ENCODE measurements at places on chromosomes 2 and 18. TPM values are rescaled to one million over a fixed set of nuclear protein-coding genes. Genes with fewer than 3 reads are reported as not detected.

The SERPINB13 gene
- not detected for total RNA-seq

GRCh38 chr2:219959471-219959870, 332.0 kb downstream of the SLC4A3 start:
- H3K27me3 ChIP-seq: no peaks in the 10 kb centered on the region
- H3K4me3 ChIP-seq: no peak overlapping the region
- no peak overlapping the region for H3K27ac ChIP-seq
- H3K36me3 ChIP-seq: no peaks in the 10 kb centered on the region
- DNase-seq: no peak

GRCh38 chr18:54717673-54718407, 110.4 kb upstream of the RAB27B start:
- peak; percentile 36 for DNase-seq
- peak overlapping the region; percentile 38 for H3K4me3 ChIP-seq
- no peaks in the 10 kb centered on the region for H3K36me3 ChIP-seq

DNA sequence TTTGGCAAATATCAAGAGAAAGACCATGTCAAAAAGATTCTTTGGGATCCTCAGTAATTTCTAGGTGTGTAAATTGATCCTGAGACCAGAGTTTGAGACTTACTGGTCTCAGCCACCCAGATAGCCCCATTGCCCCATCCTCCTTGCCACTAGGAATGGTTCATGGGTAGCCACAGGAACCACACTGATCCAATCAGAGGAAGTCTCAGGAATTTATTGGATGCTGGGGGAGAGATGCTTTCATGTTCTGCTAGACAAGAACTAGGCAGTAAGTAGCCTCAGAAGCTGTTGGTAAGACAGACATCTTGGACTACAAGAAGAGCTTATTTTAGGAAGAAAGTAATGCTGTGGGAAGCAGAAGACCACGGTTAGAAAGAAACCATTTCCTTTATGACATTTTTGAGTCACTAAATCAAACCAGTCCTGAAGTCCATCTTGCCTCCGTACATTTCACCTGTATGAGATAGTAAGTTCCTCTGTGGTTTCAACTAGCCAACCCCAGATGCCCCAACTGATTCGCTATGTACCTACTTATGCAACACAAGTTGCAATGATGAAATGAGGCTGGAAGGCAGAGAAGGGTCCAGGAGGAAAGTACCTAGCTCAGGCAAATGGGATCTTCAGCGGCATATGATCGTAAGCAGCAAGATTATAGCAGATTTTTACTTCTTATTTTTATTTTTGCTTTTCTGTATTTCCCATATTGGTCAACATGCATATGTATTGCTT, 3.6 kb upstream of the ST3GAL5 start:
- H3K27ac ChIP-seq: no peak overlapping the region
- H3K4me3 ChIP-seq: no peak overlapping the region
- no peak for DNase-seq
- H3K4me1 ChIP-seq: peaks cover 18% of the 10 kb centered on the region
- H3K36me3 ChIP-seq: no peaks in the 10 kb centered on the region
- H3K27me3 ChIP-seq: no peaks in the 10 kb centered on the region

GRCh38 chr2:55078956-55079355, 28.7 kb upstream of the RTN4 start:
- DNase-seq: no peak
- H3K4me3 ChIP-seq: no peak overlapping the region
- H3K36me3 ChIP-seq: no peaks in the 10 kb centered on the region

DNA sequence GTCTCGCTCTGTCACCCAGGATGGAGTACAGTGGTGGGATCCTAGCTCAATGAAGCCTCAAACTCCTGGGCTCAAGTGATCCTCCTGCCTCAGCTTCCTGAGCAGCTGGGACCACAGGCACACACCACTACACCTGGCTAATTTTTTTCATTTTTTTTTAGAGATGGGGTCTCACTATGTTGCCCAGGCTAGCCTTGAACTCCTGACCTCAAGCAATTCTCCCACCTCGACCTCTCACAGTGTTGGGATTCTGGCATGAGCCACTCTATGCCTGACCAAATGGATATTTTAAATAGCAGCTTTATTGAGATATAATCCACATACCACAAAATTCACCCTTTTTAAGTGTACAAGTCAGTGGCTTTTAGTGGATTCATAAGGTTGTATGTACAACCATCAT, 11.1 kb downstream of the RNF149 start:
- DNase-seq: no peak
- no peaks in the 10 kb centered on the region for H3K27me3 ChIP-seq
- H3K36me3 ChIP-seq: peaks cover 15% of the 10 kb centered on the region
- peaks cover 73% of the 10 kb centered on the region for H3K4me1 ChIP-seq
- H3K27ac ChIP-seq: no peak overlapping the region
- H3K4me3 ChIP-seq: no peak overlapping the region

GRCh38 chr2:204515416-204515815, 29.9 kb upstream of the PARD3B start:
- H3K27me3 ChIP-seq: no peaks in the 10 kb centered on the region
- H3K36me3 ChIP-seq: no peaks in the 10 kb centered on the region
- no peak for DNase-seq

GRCh38 chr2:237295889-237296480, 118.0 kb downstream of the COL6A3 start:
- peaks cover 6% of the 10 kb centered on the region for H3K4me1 ChIP-seq
- no peak overlapping the region for H3K27ac ChIP-seq
- no peak for DNase-seq
- no peaks in the 10 kb centered on the region for H3K36me3 ChIP-seq
- H3K4me3 ChIP-seq: no peak overlapping the region
- H3K27me3 ChIP-seq: peaks cover 5% of the 10 kb centered on the region

DNA sequence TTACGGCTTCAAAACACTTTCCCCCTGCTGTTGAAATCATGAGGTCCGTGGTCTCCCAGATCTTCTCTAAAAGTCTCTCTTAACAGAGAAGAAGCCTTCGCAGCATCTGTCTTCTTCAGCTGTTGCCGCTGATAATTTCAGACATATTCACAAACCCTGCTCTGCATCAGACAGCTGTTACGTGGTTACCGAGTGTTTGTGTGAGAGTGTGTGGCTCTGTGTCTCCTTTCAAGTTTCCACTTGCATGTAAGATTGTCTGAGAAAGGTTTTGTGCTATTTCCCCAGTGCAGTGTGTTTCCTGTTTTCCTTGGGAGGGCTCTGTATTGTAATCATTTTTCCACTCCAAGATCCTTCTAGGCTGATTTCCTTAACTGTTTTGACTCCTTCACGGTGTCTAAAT, 32.8 kb downstream of the MAIP1 start:
- no peaks in the 10 kb centered on the region for H3K27me3 ChIP-seq
- no peaks in the 10 kb centered on the region for H3K36me3 ChIP-seq
- H3K4me3 ChIP-seq: no peak overlapping the region
- H3K4me1 ChIP-seq: no peaks in the 10 kb centered on the region

GRCh38 chr2:108927405-108927804, 61.6 kb downstream of the EDAR start:
- no peaks in the 10 kb centered on the region for H3K4me1 ChIP-seq
- H3K27ac ChIP-seq: no peak overlapping the region
- H3K36me3 ChIP-seq: peaks cover 5% of the 10 kb centered on the region
- H3K4me3 ChIP-seq: no peak overlapping the region
- no peaks in the 10 kb centered on the region for H3K27me3 ChIP-seq
- DNase-seq: no peak

GRCh38 chr18:10726198-10727068, 200.6 kb downstream of the NAPG start:
- no peaks in the 10 kb centered on the region for H3K36me3 ChIP-seq
- H3K27ac ChIP-seq: no peak overlapping the region
- H3K4me3 ChIP-seq: no peak overlapping the region
- no peaks in the 10 kb centered on the region for H3K27me3 ChIP-seq

All from CD8-positive, alpha-beta memory T cell (primary cell).